ENCODE measurements at places on chromosomes 13 and 19. TPM values are rescaled to one million over a fixed set of nuclear protein-coding genes. Genes with fewer than 3 reads are reported as not detected.

The SLC46A3 gene
- 2.3 TPM for total RNA-seq

DNA sequence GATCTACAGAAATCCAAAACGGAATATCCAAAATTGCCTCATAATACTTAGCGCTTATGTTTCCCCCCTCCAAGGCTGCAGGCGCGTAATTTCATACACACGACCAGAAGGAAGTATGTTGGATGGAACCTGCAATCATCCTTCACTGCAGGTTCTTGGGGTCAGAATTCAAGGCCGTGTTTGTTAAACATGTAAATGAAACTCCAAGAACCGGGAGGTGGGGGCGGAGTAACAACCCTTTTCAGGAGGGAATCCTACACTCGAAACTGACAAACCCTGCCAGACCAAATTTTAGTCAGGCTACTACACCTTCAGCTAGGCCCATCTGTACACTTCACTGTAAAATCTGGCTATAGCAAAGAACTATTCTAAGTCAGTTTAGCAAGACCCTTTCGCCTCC lies 1.3 kb downstream of the ZNF607 start:
- peaks cover 8% of the 10 kb centered on the region for H3K4me1 ChIP-seq
- H3K27ac ChIP-seq, result no peak overlapping the region
- no peaks in the 10 kb centered on the region for H3K36me3 ChIP-seq
- DNase-seq, result no peak
- H3K27me3 ChIP-seq, result peaks cover 1% of the 10 kb centered on the region

GRCh38 chr19:43731846-43732245 lies 16.0 kb downstream of the IRGC start:
- H3K27me3 ChIP-seq, result peaks cover 2% of the 10 kb centered on the region
- no peaks in the 10 kb centered on the region for H3K4me1 ChIP-seq
- H3K4me3 ChIP-seq, result no peak overlapping the region
- no peak overlapping the region for H3K27ac ChIP-seq
- DNase-seq, result no peak
- peaks cover 13% of the 10 kb centered on the region for H3K36me3 ChIP-seq

DNA sequence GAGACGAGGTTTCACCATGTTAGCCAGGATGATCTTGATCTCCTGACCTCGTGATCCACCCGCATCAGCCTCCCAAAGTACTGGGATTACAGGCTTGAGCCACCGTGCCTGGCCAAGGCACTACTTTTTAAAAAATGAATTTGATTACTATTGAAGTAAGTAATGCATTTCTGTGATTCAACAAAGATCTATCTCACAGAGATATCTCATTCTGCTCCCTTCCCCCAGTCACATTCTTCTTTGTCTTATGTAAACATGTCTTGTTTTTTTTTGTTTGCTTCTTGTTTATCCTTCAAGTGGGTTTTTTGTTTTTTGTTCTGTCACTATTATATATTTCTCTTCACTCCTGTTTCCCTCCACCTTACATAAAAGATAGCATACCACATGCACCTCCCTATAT lies 6.6 kb downstream of the ZNF146 start:
- H3K4me3 ChIP-seq, result peak overlapping the region; percentile 17
- no peaks in the 10 kb centered on the region for H3K36me3 ChIP-seq
- no peak overlapping the region for H3K27ac ChIP-seq
- H3K27me3 ChIP-seq, result no peaks in the 10 kb centered on the region

- no peaks in the 10 kb centered on the region for H3K27me3 ChIP-seq
- H3K4me3 ChIP-seq, result no peak overlapping the region
- no peak for DNase-seq
- no peaks in the 10 kb centered on the region for H3K36me3 ChIP-seq
- no peak overlapping the region for H3K27ac ChIP-seq
Observed at GRCh38 chr13:37023871-37024270, 23.3 kb downstream of the EXOSC8 start.

DNA sequence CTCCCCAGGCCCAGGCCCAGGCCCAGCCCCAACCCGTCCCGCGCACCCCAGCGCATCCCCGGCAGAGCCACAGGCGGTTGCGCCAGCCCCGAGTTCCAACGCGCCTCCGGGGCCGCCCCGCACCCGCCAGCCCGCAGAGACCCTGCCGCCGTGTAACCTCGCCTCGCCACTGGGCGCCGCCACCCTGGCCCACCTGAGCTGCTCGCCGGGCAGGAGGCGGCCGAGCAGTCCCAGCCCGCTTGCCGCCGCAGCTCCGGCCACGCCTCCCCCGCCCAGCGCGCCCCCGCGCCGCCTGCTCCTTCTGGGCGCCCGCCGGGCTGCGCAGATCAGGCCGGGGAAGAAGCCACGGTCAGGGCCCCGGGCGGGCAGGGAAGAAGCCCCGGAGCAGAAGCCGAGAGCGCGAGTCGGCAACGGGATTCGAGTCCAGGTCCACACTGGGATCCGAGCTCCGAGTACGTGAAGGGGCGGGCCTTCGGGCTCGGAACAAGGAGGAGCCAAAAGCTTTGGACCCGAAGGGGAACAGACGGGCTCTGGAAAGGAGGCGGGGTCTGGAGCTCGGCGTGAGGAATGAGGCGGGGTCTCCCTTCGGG lies at the start of gene MBOAT7:
Gene MBOAT7, minus strand, starts transcription at position 436 of the 590 bp plus-strand sequence. CDS start 1,072 bp downstream, outside the sequence.
- H3K27ac ChIP-seq, result peak within 1 kb of the TSS; percentile 96
- peaks cover 11% of the 10 kb centered on the region for H3K4me1 ChIP-seq
- H3K27me3 ChIP-seq, result peaks cover 15% of the 10 kb centered on the region
- H3K36me3 ChIP-seq, result no peaks in the 10 kb centered on the region
- peak within 1 kb of the TSS; percentile 97 for H3K4me3 ChIP-seq

DNA sequence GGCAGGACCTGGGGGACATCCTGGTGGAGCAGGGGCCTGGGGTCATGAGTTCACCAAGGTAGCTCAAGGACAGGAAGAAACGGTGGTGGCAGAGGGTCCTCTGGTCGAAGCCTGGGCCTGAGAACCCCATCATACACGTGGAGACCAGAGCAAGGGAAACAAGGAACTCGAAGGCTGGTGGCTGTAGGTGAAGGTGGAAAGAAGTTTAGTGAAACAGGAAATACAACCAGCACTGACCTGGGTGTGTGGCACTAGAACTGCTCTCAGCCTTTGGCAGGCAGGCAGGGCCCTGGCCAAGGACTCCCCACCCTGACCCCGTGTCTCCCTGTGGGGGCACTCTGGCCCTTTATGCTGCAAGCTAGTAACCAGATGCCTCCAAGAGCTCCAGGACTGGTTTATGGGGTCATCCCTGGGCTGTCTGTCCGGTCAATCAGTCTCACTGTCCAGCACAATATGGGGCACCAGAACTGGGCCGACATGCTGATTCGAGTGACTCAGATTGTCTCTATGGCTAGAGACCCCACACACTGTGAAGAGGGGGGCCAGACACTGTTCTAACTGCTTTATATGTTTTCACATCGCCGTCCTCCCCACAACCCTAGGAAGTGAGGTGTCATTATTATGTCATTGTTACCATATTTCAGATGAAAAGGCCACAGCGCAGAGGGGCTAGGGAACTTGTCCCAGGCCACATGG lies 3.8 kb downstream of the COX6B2 start:
- H3K27ac ChIP-seq, result no peak overlapping the region
- H3K4me1 ChIP-seq, result peaks cover 20% of the 10 kb centered on the region
- no peak for DNase-seq

The PROSER1 gene
- total RNA-seq, result 63.7 TPM

- no peak for DNase-seq
- H3K4me1 ChIP-seq, result no peaks in the 10 kb centered on the region
- H3K27ac ChIP-seq, result no peak overlapping the region
Observed at GRCh38 chr19:57288373-57288772, 8.1 kb downstream of the ZNF460 start.

GRCh38 chr13:28440774-28441504 lies 54.0 kb downstream of the FLT1 start:
- H3K4me3 ChIP-seq, result no peak overlapping the region
- H3K27ac ChIP-seq, result no peak overlapping the region
- H3K27me3 ChIP-seq, result peaks cover 2% of the 10 kb centered on the region
- H3K4me1 ChIP-seq, result peaks cover 30% of the 10 kb centered on the region
- peaks cover 11% of the 10 kb centered on the region for H3K36me3 ChIP-seq

DNA sequence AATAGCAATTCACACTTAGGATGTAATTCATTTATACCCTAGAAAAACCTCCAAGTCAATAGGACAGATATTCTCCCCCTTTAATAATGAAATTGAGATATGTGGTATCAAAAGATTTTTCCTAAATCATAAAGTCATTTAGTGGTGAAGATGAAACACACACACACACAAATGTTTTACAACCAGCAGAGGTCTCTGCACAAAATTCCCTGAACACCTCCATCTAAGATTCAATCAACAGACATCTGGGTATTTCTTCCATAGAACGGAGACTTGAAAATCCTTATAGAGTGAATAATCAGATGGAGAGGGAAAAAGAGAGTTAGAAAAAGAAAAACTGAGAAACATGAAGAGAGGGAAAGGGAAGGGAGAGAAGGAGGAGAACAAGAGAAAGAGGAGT lies 52.8 kb downstream of the MYCBP2 start:
- no peak overlapping the region for H3K4me3 ChIP-seq
- H3K27me3 ChIP-seq, result no peaks in the 10 kb centered on the region
- DNase-seq, result no peak
- no peaks in the 10 kb centered on the region for H3K4me1 ChIP-seq

DNA sequence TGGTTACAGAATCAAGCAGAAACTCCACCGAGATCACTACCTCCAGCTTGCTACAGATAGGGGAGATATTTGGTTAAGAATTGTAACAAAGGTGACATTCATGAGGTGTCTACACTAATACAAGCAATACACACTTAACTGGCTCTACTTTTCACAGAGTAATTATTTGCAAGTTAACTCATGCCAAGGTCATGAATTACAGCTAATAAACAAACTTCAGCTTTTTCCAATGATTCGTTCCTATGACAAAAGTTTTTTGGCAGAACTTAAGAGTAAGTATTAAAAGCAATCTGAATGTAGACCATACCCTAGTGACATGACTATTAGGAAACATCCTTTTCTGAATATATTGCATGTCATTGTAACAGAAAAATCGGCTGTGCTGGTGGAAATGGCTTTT lies 72.1 kb downstream of the LHFPL6 start:
- DNase-seq, result no peak
- no peaks in the 10 kb centered on the region for H3K4me1 ChIP-seq
- H3K27me3 ChIP-seq, result no peaks in the 10 kb centered on the region
- no peak overlapping the region for H3K4me3 ChIP-seq
- no peaks in the 10 kb centered on the region for H3K36me3 ChIP-seq

- H3K4me1 ChIP-seq, result no peaks in the 10 kb centered on the region
- DNase-seq, result peak; percentile 76
- H3K27me3 ChIP-seq, result peaks cover 2% of the 10 kb centered on the region
- no peak overlapping the region for H3K27ac ChIP-seq
- peaks cover 6% of the 10 kb centered on the region for H3K36me3 ChIP-seq
Observed at GRCh38 chr13:100573121-100573520, 15.5 kb downstream of the GGACT start.

GRCh38 chr19:51224163-51224641 lies 678 bp upstream of the CD33 start:
- H3K27ac ChIP-seq, result no peak overlapping the region
- H3K27me3 ChIP-seq, result no peaks in the 10 kb centered on the region
- H3K4me1 ChIP-seq, result no peaks in the 10 kb centered on the region
- no peak for DNase-seq
- no peak overlapping the region for H3K4me3 ChIP-seq

The NKPD1 gene
- total RNA-seq, result 1.2 TPM

The DENND1C gene
- total RNA-seq, result not detected

GRCh38 chr13:46119883-46120614 lies 15.2 kb upstream of the CPB2 start:
- H3K4me3 ChIP-seq, result no peak overlapping the region
- no peaks in the 10 kb centered on the region for H3K4me1 ChIP-seq
- H3K27ac ChIP-seq, result no peak overlapping the region
- H3K27me3 ChIP-seq, result no peaks in the 10 kb centered on the region
- H3K36me3 ChIP-seq, result no peaks in the 10 kb centered on the region
- DNase-seq, result no peak

GRCh38 chr13:72504131-72504841 lies 223.1 kb downstream of the MZT1 start:
- H3K4me3 ChIP-seq, result no peak overlapping the region
- peak overlapping the region; percentile 95 for H3K27ac ChIP-seq
- no peaks in the 10 kb centered on the region for H3K36me3 ChIP-seq
- H3K4me1 ChIP-seq, result peaks cover 43% of the 10 kb centered on the region
- DNase-seq, result no peak
- peaks cover 3% of the 10 kb centered on the region for H3K27me3 ChIP-seq

- no peak overlapping the region for H3K27ac ChIP-seq
- H3K36me3 ChIP-seq, result peaks cover 10% of the 10 kb centered on the region
- DNase-seq, result no peak
- H3K4me3 ChIP-seq, result no peak overlapping the region
- peaks cover 5% of the 10 kb centered on the region for H3K4me1 ChIP-seq
- peaks cover 1% of the 10 kb centered on the region for H3K27me3 ChIP-seq
Observed at GRCh38 chr19:5479958-5480357, 24.7 kb downstream of the ZNRF4 start.

The PGLYRP1 gene
- total RNA-seq, result not detected

The CD33 gene
- not detected for total RNA-seq

The UNC13A gene
- total RNA-seq, result 79.7 TPM

The PODNL1 gene
- total RNA-seq, result 8.9 TPM

GRCh38 chr19:30063650-30064347 lies 121.8 kb downstream of the URI1 start:
- DNase-seq, result no peak
- no peak overlapping the region for H3K27ac ChIP-seq
- H3K36me3 ChIP-seq, result no peaks in the 10 kb centered on the region
- peaks cover 8% of the 10 kb centered on the region for H3K27me3 ChIP-seq
- H3K4me3 ChIP-seq, result no peak overlapping the region

- no peak for DNase-seq
- no peak overlapping the region for H3K4me3 ChIP-seq
- H3K36me3 ChIP-seq, result no peaks in the 10 kb centered on the region
- H3K4me1 ChIP-seq, result no peaks in the 10 kb centered on the region
- no peak overlapping the region for H3K27ac ChIP-seq
Observed at GRCh38 chr13:59346999-59347723, 816.6 kb downstream of the DIAPH3 start.

DNA sequence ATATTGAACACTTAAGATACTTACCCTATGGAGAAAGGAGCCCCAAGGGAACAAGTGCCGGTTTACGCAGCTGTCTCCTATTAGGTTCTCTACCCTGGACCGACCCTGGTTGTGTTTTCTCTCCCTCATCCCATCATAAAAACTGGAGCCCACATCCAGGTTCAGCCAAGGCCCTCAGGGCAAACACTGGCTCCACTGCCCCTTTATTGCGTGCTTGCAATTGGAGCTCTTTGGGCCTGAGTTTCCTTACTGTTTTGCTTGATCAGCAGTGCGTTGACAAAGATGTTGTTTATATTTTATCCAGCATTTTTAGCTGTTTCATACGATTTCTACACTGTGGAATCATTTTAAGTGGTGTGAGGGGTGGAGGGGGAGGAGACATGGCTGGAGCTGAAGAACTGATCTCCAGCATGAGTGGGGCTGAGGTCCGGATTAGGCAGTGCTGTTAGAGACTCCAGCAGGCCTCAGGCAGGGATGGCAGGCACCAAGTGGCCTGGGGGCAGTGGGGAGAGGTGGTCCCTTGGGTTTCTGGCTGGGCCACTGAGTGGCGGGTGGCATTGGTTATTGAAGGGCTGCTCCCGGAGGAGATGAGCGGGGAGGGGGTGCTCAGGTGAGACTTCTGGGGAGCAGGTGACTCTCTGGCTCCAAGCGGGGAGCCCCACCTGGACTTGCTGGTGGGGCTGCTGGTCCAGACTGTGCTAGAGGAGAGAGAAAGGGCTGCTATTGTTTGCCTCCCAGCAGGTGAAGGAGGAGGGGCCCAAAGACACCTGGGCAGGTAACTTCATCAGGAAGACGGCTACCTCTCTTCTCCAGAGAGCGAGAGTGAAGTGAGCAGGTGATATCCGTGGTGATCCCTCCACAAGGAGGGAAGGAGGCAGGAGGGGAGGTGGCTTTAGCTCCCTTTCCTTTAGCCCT lies 62.4 kb upstream of the RNF113B start:
- peaks cover 33% of the 10 kb centered on the region for H3K4me1 ChIP-seq
- peak; percentile 36 for DNase-seq
- H3K36me3 ChIP-seq, result peaks cover 8% of the 10 kb centered on the region
- H3K27me3 ChIP-seq, result peaks cover 11% of the 10 kb centered on the region
- H3K27ac ChIP-seq, result peak overlapping the region; percentile 43

The ZNF729 gene
- not detected for total RNA-seq

Data from glutamatergic neuron (in vitro differentiated cells).